Left ventricle myocardium inferior (tissue), 1 donor: ENCODE measurements at places on chromosomes 11 and 22. TPM values are rescaled to one million over a fixed set of nuclear protein-coding genes. Genes with fewer than 3 reads are reported as not detected.

- H3K36me3 ChIP-seq = peaks cover 3% of the 10 kb centered on the region
- no peak for DNase-seq
- peak overlapping the region; percentile 84 for H3K27ac ChIP-seq
Measured at GRCh38 chr11:112292188-112292587, 31.5 kb upstream of the PLET1 start.

DNA sequence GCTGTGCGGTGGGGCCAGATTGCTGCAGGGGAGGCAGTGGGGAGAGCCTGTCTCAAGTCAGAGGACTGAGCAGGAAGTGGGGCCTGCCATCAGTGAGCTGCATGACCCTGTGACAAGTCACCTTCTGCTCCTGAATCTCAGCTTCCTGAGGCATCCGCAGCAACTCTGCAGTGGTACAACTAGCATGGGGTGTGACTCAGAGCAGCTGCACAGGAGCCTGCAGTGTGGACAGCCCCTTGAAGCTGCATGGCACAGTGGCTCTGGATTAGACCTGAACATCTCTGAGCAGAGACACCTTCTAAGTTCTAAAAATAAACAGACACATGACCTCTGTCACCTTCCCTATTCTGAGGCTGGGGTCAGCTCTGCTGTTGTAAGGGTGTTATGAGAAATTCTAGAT is 18.0 kb downstream of the FAM227A start:
- no peak overlapping the region for H3K27ac ChIP-seq
- no peaks in the 10 kb centered on the region for H3K36me3 ChIP-seq
- DNase-seq = no peak
- H3K4me3 ChIP-seq = no peak overlapping the region

DNA sequence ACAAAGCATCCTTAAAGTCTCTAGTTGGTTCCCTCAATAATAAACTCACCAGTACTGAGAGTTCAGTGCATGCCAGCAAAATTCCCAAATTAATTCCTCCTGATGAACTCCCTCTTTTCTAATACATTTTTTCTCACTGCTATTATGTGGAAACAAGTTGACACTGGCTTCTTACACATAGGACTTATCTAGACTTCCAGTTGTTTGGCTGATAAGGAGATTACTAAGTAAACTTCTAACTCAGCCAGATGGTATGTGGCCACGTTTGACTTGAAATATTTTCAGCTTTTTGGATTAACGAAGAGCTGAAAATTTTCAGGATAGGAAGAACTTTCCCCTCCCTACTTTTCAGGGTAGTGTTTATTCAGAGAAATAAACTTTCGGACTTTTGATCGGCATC is 1154.2 kb upstream of the TENM4 start:
- no peak overlapping the region for H3K27ac ChIP-seq
- no peaks in the 10 kb centered on the region for H3K4me1 ChIP-seq

- H3K4me3 ChIP-seq = peak overlapping the region; percentile 60
- peak overlapping the region; percentile 48 for H3K27ac ChIP-seq
- H3K27me3 ChIP-seq = no peaks in the 10 kb centered on the region
- H3K36me3 ChIP-seq = no peaks in the 10 kb centered on the region
- peaks cover 5% of the 10 kb centered on the region for H3K4me1 ChIP-seq
- DNase-seq = peak; percentile 82
Measured at GRCh38 chr22:42500161-42500835, 19.3 kb downstream of the RRP7A start.

DNA sequence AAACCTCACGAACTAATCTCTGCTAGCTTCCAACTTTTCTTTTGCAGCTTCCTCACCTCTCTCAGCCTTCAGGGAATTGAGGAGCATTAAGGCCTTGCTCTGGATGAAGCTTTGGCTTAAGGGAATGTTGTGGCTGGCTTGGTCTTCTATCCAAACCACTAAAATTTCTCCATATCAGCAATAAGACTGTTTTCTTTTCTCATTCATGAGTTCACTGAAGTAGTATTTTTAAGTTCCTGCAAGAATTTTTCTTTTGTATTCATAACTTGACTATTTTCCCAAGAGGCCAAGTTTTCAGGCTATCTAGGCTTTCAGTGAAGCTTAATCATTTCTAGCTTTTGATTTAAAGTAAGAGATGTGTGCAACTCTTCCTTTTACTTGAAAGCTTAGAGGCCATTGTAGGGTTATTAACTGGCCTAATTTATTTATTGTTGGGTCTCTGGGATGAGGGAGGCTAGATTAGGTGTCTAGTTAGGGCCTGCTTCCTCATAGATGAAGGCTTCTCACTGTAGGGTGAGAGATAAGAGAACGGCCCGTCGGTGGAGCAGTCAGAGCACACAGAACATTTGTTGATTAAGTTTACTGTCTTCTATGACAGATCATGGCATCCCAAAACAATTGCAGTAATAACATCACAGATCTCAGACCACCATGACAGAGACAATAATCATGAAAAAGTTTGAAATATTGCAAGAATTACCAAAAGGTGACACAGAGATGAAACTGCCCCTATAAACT is 33.2 kb downstream of the CSF2RB start:
- H3K4me1 ChIP-seq = no peaks in the 10 kb centered on the region
- no peak overlapping the region for H3K27ac ChIP-seq
- H3K36me3 ChIP-seq = no peaks in the 10 kb centered on the region
- no peak for DNase-seq
- H3K27me3 ChIP-seq = peaks cover 73% of the 10 kb centered on the region
- H3K4me3 ChIP-seq = no peak overlapping the region

- no peak for DNase-seq
- no peak overlapping the region for H3K4me3 ChIP-seq
- H3K27me3 ChIP-seq = peaks cover 80% of the 10 kb centered on the region
- H3K36me3 ChIP-seq = no peaks in the 10 kb centered on the region
Measured at GRCh38 chr11:113991718-113992458, 17.0 kb downstream of the HTR3A start.

DNA sequence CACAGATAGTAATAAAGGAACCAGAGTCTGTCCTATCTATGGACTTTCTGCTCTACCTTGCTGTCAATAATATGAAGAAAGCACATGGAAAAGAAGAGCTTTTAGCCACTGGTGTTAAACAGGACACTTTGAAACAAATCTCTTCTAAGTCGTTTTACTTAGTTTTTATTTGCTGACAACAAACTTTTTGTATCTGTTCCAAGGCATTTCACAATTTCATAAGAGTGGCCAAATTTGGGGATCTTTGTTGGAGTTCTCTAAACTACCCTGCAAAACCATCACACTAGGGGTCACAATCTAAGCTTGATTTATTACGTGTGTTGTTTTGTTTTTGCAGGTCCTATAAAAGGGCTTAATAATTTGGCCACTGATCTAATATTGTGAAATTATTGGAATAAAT is 54.4 kb downstream of the BBOX1 start:
- peak overlapping the region; percentile 22 for H3K27ac ChIP-seq
- no peak overlapping the region for H3K4me3 ChIP-seq
- no peaks in the 10 kb centered on the region for H3K27me3 ChIP-seq
- no peaks in the 10 kb centered on the region for H3K36me3 ChIP-seq

DNA sequence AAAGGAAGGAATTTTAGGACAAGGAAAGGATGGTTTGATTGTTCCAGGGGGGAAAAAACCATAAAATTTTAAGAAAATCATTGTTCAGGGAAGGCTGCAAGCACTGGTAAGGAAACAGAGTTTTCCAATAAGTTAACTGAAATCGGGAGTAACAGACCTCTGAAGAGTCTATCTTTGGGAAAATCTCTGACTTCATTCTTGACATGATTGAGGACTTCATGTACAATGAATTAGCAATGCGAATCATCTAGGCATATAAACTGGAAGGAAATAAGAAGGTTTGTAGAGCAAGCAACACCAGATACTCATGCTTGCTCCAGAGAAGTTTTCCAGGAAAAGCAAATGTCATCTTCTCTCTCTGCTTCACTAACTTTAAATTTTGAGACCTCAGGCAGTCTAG is 18.5 kb downstream of the APLP2 start:
- no peak for DNase-seq
- H3K4me3 ChIP-seq = no peak overlapping the region
- no peak overlapping the region for H3K27ac ChIP-seq
- H3K36me3 ChIP-seq = no peaks in the 10 kb centered on the region
- peaks cover 41% of the 10 kb centered on the region for H3K4me1 ChIP-seq

- no peaks in the 10 kb centered on the region for H3K4me1 ChIP-seq
- H3K36me3 ChIP-seq = no peaks in the 10 kb centered on the region
- no peak for DNase-seq
- H3K4me3 ChIP-seq = no peak overlapping the region
Measured at GRCh38 chr11:56716379-56716854, 17.5 kb downstream of the OR9G1 start.

DNA sequence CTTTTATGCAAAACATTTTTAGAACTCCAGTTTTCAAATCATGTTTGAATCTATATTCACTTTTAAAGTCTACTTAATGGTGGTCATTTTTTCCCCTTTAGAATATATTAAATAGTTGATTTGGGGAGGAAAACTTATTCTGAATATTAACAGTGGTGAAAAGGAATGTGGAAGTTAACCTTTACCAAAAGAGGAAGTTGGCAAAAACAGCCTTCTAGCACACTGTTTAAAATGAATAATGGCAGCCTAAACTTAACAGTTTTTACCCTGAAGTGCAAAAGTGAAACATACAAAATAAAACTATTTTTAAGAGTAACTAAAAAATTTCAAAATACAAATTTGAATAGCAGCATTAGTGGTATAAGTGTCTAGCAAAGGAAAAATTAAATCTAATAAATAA is 86.4 kb downstream of the GRK3 start:
- no peaks in the 10 kb centered on the region for H3K27me3 ChIP-seq
- no peak overlapping the region for H3K4me3 ChIP-seq
- no peaks in the 10 kb centered on the region for H3K36me3 ChIP-seq
- no peaks in the 10 kb centered on the region for H3K4me1 ChIP-seq
- no peak for DNase-seq

DNA sequence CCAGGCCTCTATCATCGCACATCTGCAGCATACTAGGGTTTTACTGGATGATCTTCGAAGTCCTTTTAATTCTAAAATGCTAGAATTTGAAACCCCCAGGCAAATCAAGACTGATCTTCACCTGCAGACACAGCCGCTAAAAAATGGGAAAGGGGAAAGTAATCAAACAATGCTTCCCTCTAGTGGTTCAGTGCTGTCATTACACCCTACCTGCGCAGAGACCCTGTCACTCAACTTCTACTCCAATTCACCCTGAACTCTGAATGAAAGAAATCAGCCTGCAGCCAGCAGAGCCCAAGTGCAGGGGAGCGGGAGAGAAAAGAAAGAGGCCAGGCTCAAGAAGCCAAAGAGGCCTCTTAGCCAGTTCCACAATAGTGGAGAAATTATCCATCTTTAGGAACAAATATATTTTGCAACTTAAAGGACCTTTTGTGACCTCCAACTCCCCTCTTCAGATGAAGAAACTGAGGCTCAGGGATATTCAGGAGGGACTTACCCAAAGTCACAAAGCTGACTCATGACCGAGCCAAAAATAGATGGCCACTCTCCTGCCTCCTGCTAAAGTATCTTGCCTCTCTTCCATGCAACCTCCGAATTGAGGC is 33.0 kb downstream of the SERGEF start:
- no peak overlapping the region for H3K4me3 ChIP-seq
- H3K4me1 ChIP-seq = peaks cover 12% of the 10 kb centered on the region
- H3K36me3 ChIP-seq = no peaks in the 10 kb centered on the region
- H3K27me3 ChIP-seq = no peaks in the 10 kb centered on the region
- H3K27ac ChIP-seq = no peak overlapping the region

- H3K27ac ChIP-seq = no peak overlapping the region
- no peak overlapping the region for H3K4me3 ChIP-seq
- no peaks in the 10 kb centered on the region for H3K4me1 ChIP-seq
- H3K27me3 ChIP-seq = no peaks in the 10 kb centered on the region
- no peak for DNase-seq
Measured at GRCh38 chr11:10462746-10463300, 7.8 kb downstream of the AMPD3 start.

- no peak overlapping the region for H3K4me3 ChIP-seq
- H3K27ac ChIP-seq = no peak overlapping the region
- H3K4me1 ChIP-seq = peaks cover 21% of the 10 kb centered on the region
- no peak for DNase-seq
Measured at GRCh38 chr11:114972105-114972504, 293.8 kb downstream of the NXPE2 start.

DNA sequence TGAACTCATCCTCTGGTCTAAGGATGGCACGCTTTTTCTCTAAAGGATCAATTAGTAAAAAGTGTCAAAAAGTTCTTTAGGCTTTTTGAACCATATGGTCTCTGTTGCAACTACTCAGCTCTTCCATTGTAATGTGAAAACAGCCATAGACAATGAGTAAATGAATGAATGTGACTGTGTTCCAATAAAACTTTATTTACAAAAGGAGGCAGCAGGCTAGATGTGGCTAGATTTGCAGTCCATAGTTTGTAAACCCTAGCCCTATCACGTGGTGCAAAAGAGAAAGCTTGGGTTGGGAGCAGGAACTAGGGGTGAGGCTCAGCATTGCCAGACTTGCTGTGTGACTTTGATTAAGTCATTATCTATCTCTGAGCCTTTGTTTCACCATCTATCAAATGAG is 5.4 kb upstream of the NPAS4 start:
- DNase-seq = no peak
- no peak overlapping the region for H3K27ac ChIP-seq
- peaks cover 42% of the 10 kb centered on the region for H3K4me1 ChIP-seq

DNA sequence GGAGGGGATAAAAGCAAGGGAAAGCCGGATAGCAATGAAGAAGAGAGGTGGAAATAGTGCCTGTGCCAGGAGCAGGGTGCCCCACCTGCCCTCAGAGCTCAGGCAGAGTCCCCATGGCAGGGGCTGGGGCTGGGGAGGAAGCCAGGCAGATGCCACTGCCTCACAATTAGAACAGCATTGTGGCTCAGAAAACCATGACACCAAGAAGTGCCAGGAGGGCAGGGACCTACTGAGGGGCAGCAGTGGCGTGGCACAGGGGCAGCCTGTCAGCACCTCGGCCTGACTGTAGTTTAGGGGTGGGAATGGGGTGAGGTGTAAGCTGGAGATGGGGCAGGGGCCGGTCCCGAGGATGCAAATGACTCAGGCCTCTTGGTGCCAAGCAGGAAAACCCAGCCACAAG is 532.1 kb upstream of the B3GAT1 start:
- no peak overlapping the region for H3K27ac ChIP-seq
- no peak overlapping the region for H3K4me3 ChIP-seq
- peaks cover 45% of the 10 kb centered on the region for H3K27me3 ChIP-seq
- no peaks in the 10 kb centered on the region for H3K36me3 ChIP-seq
- no peak for DNase-seq

Gene GPR83
- total RNA-seq = 0.25 TPM

Gene CNIH2
- not detected for total RNA-seq

Gene INPP5J
- 20.7 TPM for total RNA-seq

Gene TRIM64
- not detected for total RNA-seq

Gene TIGD3
- total RNA-seq = 0.44 TPM

Gene PHF5A
- 23.9 TPM for total RNA-seq

Gene IFITM10
- total RNA-seq = 0.58 TPM

Gene UFD1
- total RNA-seq = 41.8 TPM
